Left renal cortex interstitium (tissue), 4 donors: ENCODE measurements at places on chromosomes 13 and 19.

GRCh38 chr13:89343165-89343564, 1672.0 kb downstream of the SLITRK5 start:
- no peak for DNase-seq

DNA sequence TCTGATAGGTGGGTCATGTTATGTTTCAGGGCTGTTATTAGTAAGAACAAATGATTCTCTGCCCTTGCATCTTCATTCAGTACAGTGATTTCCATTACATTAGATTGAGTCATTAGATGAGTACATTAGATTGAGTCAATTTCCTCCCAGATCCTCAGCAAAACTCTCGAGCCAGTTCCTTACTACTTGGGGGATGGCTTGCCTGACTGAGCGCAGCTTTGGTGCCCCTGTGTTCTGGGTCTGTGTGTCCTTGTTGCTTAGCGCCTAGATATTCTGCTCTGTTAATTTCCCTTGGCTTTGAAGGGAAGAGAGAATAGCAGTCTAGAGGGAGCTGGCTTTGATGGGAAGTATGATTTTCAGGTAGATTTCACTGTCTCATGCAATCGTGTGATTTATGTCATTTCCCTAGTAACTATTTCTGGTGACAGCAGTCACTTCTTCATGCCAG, 19.1 kb upstream of the SCEL start:
- DNase-seq, result no peak

DNA sequence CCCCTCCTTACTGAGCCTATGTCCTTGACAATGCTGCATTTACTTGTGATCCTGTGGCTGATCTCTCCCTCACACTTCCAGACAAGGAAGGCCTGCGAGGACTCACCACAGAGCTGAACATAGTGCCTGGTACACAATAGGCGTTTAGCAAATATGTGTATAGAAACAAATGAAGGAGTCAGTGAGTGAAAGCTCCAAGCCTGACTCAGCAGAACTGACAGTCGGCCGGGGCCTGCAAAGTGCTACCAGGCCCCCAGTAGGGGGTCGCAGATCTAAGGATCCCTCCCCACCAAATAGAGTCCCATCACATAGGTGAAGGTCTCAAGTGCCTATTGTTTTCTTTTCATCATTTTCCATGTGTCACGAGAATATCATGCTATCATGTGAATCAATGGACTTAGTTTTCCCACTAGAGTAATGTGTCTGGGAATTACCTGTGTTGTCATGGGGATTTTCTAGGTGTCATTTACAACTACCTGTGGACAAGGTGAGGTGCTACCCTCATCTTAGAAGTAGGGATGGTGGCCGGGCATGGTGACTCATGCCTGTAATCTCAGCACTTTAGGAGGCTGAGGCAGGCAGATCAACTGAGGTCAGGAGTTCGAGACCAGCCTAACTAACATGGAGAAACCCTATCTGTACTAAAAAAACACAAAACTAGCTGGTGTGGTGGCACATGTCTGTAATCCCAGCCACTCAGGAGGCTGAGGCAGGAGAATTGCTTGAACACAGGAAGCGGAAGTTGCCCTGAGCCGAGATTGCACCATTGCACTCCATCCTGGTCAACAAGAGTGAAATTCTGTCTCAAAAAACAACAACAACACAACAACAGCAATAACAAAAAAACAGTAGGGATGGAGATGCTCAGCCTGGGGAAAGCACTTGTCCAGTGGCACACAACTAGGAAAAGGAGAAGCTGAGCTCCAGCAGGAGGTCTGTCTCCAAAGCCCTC, 50.3 kb upstream of the CYP2A7 start:
- DNase-seq, result no peak

DNA sequence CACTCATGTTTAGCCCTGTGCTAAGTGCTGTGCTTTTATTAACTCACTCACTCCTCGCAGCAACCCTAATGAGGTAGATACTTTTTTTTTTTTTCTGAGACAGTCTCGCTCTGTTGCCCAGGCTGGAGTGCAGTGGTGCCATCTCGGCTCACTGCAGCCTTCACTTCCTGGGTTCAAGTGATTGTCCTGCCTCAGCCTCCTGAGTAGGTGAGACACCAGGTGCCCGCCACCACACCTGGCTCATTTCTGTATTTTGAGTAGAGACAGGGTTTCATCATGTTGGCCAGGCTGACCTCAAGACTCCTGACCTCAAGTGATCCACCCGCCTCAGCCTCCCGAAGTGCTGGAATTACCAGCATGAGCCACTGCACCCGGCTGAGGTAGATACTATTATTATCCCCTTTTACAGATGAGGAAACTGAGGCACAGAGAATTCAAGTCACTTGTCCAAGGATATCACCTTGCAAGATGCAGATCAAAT, 2.5 kb downstream of the ITPKC start:
- no peak for DNase-seq

GRCh38 chr19:49475995-49476880, 2.2 kb downstream of the FLT3LG start:
- no peak for DNase-seq

GRCh38 chr13:99257291-99257690, 888 bp downstream of the GPR18 start:
- DNase-seq, result no peak

GRCh38 chr13:59742467-59742866, 421.3 kb downstream of the DIAPH3 start:
- DNase-seq, result no peak

DNA sequence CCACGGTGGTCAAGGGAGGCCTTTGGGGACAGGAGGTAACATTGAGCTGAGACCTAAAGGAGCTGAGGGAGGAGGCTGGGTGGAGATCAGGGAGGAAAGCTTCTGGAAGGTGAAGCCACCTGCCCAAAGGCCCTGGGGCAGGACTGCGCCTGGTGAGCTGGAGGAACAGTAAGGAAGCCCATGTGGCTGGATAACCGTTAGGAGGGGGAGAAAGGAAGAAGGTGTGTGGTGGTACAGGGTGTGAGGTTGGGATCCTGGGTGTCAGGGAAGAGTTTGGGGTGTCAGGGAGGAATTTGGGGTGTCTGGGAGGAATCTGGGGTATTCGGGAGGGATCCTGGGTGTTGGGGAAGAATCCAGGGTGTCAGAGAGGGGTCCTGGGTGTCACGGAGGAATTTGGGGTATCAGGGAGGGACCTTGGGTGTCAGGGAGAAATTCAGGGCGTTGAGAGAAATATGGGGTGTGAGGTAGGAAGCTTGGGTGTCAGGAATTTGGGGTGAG, 695 bp downstream of the TICAM1 start:
- no peak for DNase-seq

DNA sequence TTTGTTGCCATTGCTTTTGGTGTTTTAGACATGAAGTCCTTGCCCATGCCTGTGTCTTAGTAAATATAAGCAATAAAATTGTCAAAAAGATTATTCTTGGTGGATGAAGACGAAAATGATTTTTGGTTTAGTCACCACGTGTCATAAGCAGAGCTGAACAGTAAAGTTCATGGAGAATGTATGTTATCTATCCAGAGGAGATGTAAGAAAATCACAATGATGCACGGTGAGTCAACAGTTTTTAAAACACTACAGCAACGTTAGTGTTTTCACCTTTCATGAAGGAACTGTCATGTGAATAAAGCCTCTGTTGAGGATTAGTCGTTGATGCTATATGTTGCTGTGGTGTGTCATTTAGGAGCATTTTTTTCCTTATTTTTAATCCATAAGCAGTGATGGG, 137.6 kb downstream of the GPC6 start:
- DNase-seq, result no peak

DNA sequence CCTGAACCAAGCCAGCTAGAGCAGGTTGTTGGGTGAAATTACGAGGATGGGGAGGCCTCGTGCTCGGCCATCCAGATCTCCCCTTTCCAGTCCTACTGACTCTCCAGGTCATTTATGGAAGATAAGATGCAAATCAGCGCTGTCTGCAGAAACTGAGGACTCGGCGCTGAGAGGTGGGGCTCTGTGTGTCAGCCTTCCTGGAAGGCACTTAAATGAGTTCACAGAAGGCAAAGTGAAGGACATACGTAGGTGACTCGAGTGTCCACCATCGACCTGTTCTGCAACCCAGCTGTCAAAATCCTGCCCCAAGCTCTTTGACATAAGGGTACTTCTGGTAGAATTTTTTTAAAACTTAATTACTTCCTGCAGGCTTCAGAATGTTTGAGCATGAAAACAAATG, 86.4 kb downstream of the RAB20 start:
- DNase-seq, result no peak

GRCh38 chr19:51357952-51358351, 8.2 kb downstream of the ETFB start:
- no peak for DNase-seq

DNA sequence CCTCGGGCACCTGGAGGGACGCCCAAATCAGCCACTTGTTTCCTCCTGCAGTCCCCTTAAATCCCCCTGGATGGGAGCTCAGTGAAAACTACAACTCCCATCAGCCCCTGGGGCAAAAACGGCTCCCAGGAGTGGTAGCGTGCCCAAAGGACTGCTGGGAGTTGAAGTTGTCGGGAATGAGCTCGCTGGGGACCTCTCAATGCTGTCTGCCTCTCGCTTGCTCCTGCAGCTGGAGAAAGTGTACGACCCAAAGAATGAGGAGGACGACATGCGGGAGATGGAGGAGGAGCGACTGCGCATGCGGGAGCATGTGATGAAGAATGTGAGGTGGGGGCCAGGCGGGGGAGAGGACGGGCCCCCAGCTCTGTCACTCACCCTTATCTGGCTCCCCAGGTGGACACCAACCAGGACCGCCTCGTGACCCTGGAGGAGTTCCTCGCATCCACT, 14.7 kb upstream of the DHDH start:
- DNase-seq, result no peak

- DNase-seq, result peak; percentile 17
Measured at GRCh38 chr19:12364391-12365235, 870 bp downstream of the ZNF442 start.

DNA sequence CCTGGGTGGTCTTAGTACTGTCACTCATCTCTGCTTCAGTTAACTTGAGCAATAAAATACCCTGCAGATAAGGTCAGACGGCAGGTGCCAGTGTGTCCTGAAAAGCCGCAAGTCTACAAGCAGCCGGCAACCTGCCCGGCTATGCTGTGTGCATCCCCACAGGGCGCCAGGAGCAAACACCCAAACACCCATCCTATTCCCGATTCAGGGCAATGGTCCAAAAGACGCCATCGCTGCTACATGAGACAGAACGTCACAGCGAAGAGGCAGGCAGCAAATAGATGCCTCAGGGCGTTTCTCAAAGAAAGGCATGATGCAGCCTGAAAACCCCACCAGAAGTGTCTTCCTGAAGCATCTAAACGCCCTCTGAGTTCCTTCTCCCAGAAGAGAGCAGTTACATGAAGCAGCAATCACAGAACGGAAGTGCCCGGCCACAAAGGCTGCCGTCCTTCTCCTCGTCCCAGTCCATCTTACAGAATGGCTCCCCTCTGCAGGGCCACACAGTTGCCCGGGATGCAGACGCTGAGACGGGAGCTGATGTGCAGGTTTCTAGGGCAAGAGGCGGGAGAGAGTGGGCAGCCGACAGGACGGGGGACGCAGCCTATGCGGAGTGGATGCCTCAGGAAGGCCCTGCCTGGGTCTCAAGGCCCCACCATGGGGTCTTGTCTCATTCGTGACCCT, 35.1 kb downstream of the RASA3 start:
- no peak for DNase-seq

DNA sequence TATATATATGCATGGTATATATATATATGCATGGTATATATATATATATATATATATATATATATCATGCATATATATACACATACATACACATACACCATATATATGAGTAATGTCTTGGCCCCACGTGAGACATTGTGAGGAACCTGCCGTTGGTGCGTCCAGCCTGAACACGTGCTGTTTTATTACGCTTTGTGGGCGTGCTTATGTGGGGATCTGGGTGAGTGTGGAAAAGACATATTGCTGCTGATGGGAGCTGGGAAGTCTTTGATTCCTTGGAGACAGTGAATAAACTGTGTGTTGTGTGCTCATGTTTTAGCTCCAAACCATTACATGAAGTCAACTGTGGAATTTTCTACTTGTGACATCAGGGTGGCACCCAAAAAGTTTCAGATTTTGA, 28.9 kb downstream of the KCTD15 start:
- no peak for DNase-seq

DNA sequence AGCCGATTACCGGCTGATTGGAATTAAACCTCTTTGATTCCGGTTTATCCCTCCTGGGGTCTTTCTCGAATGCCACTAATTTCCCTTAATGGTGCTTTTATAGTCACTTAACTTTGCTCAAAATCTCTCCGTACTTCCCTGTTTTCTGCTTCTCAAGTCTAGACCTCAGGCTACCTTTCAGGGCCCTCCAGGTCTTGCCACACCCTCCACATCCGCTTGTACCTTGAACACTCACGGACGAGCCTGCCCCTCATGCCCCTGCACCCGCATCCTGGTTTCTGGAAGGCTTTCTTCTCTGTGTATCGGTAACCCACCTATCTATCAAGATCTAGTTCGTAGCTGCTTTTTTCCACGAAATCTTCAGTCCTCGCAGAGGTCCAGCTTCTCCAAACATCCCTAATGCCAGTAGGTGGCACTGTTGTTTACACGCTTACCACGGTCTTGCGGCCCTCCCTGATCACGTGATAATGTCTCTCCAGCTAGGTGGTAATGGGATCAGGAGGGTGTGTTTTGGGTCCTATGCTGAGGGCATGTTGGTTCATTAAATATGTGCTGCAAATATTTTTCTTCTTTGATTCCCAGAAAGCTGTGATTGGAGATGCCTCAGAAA, 13.8 kb downstream of the ATP12A start:
- DNase-seq, result no peak
